ENCODE measurements at places on chromosomes 5 and 9. TPM values are rescaled to one million over a fixed set of nuclear protein-coding genes. Genes with fewer than 3 reads are reported as not detected.

DNA sequence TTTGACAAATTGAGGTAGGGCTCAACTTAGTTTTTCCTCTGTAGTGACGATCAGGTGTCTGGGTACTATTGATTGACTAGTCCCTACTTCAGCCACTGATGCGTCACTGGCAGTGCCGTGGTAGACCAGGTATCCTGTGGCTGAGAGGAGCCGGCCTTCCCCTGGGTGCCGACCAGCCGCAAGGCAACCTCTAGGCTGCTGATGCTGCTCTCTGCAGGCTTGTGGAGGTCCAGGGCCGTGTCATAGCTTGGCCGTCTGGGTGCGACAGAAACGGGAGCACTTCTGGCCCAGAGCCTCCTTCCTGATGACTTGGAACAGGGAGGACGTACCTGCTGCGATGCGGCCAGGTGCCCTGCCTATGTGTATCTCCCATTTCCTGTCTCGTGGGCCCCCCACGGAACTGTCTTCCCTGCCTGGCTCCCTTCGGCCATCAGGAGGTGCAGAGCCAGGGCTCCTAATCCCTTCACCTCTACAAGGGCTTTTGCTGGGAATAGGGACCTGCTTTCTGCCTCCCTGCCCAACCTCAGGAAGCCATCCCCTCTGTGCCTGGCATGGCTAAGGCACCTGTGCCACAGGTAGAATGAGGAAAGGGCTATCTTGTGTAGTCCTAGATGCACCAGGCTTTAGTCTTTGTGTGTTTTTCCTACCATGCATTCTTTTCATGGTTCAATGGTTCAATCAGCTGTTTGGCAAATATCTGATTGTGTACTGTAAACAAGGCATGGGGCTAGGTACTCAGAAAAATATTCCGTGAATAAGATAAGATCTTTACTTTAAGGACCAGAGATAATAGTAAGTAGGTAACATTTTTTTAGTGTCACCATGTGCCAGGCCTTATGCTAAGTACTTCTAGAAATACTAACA lies 44.6 kb downstream of the MVB12B start:
- DNase-seq = no peak

DNA sequence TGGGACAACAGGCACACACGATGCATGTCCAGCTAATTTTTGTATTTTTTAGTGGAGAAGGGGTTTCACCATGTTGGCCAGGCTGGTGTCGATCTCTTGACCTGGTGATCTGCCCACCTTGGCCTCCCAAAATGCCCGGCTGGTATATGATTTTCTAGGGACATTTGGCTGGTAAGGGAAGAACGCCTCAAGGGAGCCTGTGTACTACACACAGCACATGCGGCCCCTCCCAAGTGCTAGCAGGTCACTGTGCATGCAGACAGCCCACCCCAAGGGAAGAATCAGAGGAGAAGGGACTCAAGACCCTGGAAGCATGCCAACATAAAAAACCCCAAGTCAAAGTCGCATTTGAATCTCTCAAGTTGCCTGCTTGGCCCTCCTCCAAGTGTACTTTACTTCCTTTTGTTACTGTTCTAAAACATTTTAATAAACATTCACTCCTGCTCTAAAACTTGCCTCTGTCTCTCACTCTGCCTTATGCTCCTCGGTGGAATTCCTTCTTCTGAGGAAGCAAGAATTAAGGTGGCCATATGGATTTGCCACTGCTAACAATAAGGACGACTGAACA lies 24.3 kb upstream of the OTULINL start:
- DNase-seq = no peak

Gene ZFP37
- 0.17 TPM for polyA plus RNA-seq

GRCh38 chr5:159897786-159898393 lies 18.4 kb upstream of the ADRA1B start:
- no peak for DNase-seq

DNA sequence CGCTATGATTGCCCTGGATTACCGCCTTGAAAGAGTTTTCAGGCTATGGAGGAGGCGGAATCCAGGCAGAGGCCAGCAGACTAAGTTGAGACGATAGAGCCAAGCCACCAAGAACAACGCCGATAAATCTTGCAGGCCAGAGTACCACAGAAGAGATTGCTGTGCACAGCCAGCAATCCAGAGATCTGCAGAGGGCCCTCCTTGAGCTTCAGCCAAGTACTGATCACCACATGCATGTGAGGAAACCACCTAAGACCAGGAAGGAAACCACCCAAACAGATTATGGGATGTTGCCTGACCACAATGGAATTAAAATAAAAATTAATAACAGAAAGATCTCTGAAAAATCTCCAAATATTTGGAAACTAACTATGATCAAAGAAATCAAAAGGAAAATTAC lies 74.9 kb downstream of the GCNT4 start:
- DNase-seq = no peak

DNA sequence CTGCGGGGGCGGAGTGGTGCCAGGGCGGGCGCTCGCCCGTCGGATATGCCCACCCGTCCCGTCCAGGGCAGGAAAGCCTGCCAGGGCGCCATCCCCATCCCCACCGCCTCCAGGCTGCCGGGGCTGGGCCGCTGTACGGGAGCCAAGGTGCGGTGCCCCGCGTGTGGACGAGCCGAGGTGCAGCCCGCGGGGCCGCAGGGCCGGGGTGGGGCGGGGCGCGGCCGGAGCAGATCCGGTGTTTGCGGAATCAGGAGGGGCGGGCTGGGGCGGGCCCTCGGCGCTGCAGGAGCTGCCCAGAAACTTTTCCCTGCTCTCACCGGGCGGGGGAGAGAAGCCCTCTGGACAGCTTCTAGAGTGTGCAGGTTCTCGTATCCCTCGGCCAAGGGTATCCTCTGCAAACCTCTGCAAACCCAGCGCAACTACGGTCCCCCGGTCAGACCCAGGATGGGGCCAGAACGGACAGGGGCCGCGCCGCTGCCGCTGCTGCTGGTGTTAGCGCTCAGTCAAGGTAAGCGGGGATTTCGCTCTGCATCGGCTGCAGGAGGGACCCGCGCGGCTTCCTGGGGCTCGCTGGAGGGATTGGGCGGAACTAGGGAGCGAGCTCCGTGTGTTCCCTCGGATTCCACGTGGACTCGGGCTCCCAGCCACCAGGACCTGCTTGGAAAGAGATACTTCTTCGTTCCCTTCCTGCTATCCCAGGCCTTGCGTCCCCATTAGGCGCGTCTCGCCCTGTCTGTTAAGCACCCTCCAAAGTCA lies at the start of gene ITGA2:
Gene ITGA2, plus strand, starts transcription at position 328 of the 756 bp plus-strand sequence. Its CDS starts 117 bp downstream, at position 445.
- peak; percentile 1 for DNase-seq

GRCh38 chr9:129175825-129176633 lies 2.0 kb downstream of the IER5L start:
- peak; percentile 47 for DNase-seq

GRCh38 chr5:134020188-134020587 lies 15.4 kb upstream of the VDAC1 start:
- DNase-seq = no peak

DNA sequence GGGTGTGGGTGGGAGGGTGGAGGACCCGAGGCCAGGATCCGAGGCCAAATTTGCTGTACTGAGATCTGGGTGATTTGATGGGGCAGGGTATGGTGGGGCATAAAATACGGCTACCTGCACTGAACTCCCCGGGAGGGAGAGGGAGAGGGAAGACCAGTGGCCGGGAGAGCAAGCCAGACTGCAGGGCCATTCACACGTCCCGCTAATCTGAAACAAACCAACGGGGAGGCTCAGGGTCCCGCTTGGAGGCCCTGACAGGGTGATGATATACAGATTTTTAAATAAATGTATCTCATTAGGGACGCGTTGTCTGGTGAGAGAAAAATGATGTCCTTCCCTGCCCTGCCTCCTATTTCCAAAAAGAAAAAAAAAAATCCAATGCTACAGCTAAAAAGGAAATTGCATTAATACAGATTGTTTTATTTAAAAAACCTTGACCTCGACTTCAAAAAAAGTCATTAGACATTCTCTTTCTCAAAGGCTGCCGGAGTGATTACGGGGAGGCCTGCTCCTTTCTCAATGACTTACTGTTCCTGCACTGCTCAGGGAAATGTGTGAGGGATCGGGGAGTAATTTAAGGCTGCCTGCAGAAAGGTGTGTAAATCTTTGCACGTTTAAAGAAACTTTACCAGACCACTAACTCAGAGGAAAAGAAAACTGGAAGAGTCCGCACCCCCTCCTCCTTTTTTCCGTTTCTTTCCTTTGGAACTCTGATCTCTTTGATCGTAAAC lies 11.5 kb upstream of the PRRX2 start:
- DNase-seq = no peak

Gene SLC34A1
- polyA plus RNA-seq = not detected

DNA sequence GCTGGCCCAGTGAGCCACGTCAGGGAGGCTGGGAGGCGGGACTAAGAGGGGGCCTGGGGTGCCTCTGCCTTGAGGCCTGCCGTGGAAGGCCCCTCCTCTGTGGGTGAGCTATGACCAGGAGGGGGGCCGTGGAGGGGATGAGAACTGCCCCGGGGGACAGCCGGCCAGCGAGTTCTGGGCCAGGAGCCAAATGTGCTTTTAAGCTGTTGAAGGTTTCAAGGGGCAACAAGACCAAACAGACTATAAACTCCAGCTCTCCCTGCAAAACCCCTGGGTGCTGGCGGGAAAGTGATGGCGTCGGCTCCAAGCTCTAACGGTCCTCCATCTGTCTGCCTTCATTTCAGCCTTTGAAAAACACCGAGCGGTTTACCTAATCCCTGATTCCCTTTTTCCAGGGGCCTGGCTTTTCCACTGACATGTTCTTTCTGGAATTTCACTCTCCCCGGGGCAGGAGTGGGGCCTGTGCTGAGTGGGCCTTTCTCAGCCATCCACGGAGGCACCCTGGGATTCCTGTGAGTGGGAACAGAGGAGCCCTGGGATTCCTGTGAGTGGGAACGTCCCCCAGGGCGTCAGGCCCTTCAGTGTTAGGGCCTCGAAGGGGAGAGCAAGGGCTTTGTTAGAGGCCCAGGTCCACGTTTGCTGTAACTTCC lies 65.6 kb downstream of the COL5A1 start:
- DNase-seq = no peak

DNA sequence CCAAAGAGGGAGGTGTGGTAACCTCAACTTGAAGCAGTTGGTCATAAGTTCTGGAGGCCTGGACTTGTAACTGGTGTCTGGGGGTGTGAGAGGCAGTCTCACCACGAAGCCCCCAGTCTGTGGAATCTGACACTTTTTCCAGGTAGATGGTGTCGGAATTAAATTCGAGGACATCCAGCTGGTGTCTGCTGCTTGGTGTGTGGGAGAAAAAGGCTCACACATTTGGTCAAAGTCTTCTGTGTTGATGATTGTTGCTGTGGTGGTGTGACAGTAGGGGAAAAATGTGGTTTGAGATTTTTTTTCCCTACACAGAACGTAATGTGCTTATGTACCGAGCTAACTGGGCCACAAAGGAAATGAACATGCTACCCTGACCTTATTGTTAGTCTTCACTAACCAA lies 251.9 kb downstream of the MAT2B start:
- DNase-seq = peak; percentile 76

- DNase-seq = peak; percentile 73
Measured at GRCh38 chr9:35882263-35882848, 12.2 kb upstream of the OR13J1 start.

DNA sequence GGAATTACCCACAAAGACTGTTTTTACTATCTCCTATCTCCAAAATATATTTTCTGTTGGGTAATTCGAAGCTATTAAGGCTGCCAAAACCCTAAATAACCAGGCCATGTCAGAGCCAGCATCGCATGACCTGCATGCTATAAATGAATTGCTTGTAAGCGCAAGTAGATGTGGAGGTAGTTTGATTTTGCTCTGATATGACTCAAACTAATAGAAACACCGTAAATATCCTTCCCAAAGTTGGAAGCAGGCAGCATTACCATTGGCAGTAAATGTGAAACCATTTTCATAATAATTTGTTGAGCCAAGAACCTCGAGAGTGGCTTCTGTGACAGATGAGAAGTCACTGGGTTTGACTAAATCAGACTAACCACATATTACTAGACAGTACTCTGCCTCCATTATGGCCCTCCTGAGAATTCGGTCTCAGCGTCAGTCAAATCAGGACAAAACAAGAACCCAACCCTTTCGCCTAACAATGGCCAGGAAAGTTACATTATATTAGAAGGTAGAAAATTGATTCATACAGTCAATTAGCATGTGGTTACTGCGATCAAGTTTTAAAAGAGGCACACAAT lies 289.8 kb downstream of the SPOCK1 start:
- DNase-seq = no peak

GRCh38 chr5:130155345-130156011 lies 251.2 kb downstream of the CHSY3 start:
- DNase-seq = no peak

Gene ADAMTS6
- not detected for polyA plus RNA-seq

DNA sequence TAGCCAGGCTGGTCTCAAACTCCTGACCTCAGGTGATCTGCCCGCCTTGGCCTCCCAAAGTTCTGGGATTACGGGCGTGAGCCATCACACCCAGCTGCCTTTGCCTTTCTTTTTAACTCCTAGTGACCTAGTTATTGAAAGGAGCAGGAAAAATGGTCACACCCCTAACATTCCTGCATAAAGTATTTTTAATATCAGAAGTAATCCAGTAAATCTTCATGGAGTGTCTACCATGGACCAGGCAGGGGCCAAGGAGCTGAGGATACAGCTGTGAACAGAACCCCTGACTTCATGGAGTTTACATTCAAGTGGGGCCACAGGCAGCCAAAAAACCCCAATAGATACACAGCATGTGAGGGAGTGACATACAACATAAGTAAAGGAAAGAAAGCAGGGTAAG lies 18.3 kb upstream of the F2RL1 start:
- no peak for DNase-seq

DNA sequence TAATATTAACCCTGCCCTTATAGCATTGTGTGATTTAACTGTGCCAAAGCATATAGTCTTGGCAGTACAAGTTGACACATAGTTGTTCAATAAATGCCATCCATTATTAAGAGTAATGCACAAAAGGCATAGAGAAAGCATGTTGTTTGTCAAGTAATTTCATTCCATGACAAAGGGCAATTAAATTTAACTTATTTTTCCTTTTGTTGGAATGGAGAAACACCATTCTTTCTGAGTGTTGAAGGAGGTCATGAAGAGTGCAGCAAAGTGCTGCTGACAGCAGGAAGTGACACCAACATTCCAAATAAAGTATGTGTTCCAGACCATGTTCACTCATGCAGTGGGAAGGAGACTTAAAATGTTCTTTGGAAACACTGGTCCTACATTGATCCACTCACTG lies 29.1 kb downstream of the ANKDD1B start:
- no peak for DNase-seq

Gene TAL2
- not detected for polyA plus RNA-seq

DNA sequence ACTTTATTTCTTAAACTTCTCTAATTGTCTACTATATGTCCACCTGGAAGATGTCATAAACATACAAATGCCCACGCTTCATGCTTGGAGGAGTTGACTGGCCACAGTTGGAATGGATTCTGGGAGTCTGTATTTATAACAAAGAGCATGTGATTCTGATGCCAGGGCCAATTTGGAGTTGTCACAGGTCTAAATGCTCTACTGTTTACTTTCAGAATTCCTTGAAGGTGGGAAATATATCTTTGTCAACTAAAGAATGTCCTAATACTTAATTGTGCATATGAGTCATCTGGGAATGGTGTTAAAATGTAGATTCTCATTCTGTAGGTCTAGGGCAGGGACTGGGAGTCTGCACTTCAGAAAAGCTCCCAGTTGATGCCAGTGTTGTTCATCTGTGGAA lies 196.1 kb downstream of the ANXA1 start:
- DNase-seq = no peak

Gene HTR4
- not detected for polyA plus RNA-seq
